Kidney (tissue), 22 donors: ENCODE measurements at places on chromosomes 6 and 20.

DNA sequence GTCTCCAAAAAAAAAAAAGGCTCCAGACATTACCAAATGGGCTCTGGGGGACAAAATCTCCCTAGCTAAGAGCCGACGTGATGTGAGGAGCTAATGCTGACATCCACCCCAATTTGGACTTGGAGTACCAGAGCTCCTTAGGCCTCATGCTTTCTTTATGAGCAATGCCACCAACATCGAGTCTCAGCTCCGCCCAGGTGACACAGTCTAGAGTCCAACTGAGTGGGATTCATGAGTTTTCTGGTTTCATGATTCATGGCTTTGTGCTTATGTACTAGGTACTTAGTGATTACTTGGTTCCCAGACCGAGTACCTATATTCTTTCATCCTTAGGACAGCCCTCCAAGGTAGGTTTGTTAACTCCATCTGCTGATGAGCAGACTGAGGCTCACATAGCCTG lies 4.4 kb downstream of the ANKRD60 start:
- H3K4me3 ChIP-seq: no peak overlapping the region
- H3K27me3 ChIP-seq: peaks cover 15% of the 10 kb centered on the region
- H3K4me1 ChIP-seq: no peaks in the 10 kb centered on the region
- no peak for DNase-seq
- H3K27ac ChIP-seq: no peak overlapping the region

GRCh38 chr6:168032005-168032760 lies 34.7 kb downstream of the KIF25 start:
- H3K4me3 ChIP-seq: no peak overlapping the region
- no peaks in the 10 kb centered on the region for H3K4me1 ChIP-seq
- peak; percentile 18 for DNase-seq
- H3K27ac ChIP-seq: peak overlapping the region; percentile 53

DNA sequence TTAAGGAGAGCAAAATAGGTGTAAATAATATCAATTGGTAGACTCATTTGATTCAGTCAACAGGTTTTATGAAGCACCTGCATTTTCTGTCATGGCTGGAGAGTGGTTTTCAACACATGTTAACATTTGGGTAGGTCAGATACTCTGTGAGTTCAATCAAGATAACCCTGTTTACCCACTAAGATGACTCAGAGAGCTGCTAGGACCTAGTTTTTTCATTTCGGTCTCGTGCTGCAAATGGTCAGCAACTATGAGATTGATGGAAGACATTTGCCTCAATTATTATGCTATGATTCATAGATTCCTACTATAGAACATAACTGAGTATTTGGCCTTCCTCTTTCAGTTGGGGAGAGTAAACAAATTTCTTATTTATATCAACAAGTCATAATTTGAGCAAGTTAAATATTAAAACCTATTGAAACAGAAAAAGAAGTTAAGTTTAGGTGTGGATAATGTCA lies 391.4 kb upstream of the CITED2 start:
- no peak overlapping the region for H3K4me3 ChIP-seq
- no peaks in the 10 kb centered on the region for H3K27me3 ChIP-seq
- H3K36me3 ChIP-seq: no peaks in the 10 kb centered on the region
- H3K4me1 ChIP-seq: peaks cover 2% of the 10 kb centered on the region
- DNase-seq: no peak

- no peaks in the 10 kb centered on the region for H3K36me3 ChIP-seq
- no peak overlapping the region for H3K4me3 ChIP-seq
- H3K4me1 ChIP-seq: peaks cover 2% of the 10 kb centered on the region
- no peaks in the 10 kb centered on the region for H3K27me3 ChIP-seq
- no peak overlapping the region for H3K27ac ChIP-seq
Observed at GRCh38 chr20:24098886-24099285, 110.3 kb upstream of the GGTLC1 start.

- no peaks in the 10 kb centered on the region for H3K36me3 ChIP-seq
- DNase-seq: no peak
- H3K27me3 ChIP-seq: no peaks in the 10 kb centered on the region
- no peaks in the 10 kb centered on the region for H3K4me1 ChIP-seq
- H3K4me3 ChIP-seq: no peak overlapping the region
Observed at GRCh38 chr6:4584801-4585200, 191.4 kb upstream of the CDYL start.

GRCh38 chr6:118715376-118715775 lies 64.0 kb upstream of the CEP85L start:
- no peak for DNase-seq
- H3K27me3 ChIP-seq: no peaks in the 10 kb centered on the region
- H3K27ac ChIP-seq: no peak overlapping the region
- no peak overlapping the region for H3K4me3 ChIP-seq

DNA sequence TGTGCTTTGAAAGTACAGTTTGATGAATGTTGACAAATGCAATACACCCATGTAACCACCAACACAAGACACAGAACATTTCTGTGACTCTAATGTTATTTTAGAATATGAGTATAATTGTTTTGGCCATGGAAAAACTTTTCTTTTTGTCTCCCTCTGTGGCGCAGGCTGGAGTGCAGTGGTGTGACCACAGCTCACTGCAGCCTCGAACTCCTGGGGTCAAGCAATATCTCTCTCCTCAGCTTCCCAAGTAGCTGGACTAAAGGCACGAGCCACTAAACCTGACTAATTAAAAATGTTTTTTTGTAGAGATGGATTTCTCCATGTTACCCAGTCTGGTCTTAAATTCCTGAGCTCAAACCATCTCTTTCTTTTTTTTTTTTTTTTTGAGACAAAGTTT lies 20.3 kb upstream of the BCAS4 start:
- no peak overlapping the region for H3K27ac ChIP-seq
- no peaks in the 10 kb centered on the region for H3K36me3 ChIP-seq
- DNase-seq: no peak

GRCh38 chr6:43297644-43298564 lies at the start of gene SLC22A7:
Gene SLC22A7, plus strand, starts transcription at chr6:43298260. Its CDS starts 99 bp downstream, at chr6:43298359.
- no peaks in the 10 kb centered on the region for H3K27me3 ChIP-seq
- peaks cover 3% of the 10 kb centered on the region for H3K4me1 ChIP-seq
- no peaks in the 10 kb centered on the region for H3K36me3 ChIP-seq

DNA sequence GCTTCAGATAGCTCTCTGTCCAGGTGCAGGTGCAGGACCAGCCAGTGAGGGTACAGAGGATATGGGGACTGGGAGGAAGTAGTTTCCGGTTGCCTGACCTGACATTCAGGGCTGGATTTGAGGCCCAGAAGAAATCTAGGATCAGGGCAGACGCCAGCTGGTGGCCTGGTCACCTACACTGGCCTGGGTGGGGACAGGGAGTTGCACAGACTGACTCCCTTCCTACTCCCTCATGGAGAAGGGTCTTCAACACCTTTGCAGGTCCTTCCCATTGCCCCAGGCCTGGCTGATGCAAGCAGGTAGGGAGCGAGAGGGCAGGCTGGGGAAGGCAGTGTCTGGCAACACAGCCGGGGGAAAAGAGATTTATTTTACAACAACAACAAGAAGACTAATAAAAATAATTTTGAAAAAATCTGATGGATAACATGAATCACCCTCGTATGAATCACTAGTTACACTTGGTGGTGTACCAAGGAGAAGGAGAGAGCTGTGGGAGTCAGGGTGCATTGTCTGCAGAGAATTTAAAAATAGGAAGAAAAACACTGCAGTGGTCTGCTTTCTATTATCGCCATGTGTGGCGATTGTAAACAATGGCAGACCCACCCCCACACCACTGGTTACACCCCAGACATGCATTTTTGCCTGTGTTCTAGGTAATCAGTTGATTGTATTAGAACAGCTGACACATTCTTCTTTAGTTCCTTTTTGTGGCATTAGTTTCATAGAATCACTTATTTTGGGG lies 62.3 kb upstream of the SNX9 start:
- no peaks in the 10 kb centered on the region for H3K27me3 ChIP-seq
- no peak overlapping the region for H3K27ac ChIP-seq
- H3K4me3 ChIP-seq: no peak overlapping the region
- H3K36me3 ChIP-seq: no peaks in the 10 kb centered on the region
- peaks cover 38% of the 10 kb centered on the region for H3K4me1 ChIP-seq
- no peak for DNase-seq

- H3K4me1 ChIP-seq: peaks cover 11% of the 10 kb centered on the region
- no peak overlapping the region for H3K4me3 ChIP-seq
- H3K36me3 ChIP-seq: no peaks in the 10 kb centered on the region
Observed at GRCh38 chr6:16336911-16337294, 98.5 kb downstream of the GMPR start.

DNA sequence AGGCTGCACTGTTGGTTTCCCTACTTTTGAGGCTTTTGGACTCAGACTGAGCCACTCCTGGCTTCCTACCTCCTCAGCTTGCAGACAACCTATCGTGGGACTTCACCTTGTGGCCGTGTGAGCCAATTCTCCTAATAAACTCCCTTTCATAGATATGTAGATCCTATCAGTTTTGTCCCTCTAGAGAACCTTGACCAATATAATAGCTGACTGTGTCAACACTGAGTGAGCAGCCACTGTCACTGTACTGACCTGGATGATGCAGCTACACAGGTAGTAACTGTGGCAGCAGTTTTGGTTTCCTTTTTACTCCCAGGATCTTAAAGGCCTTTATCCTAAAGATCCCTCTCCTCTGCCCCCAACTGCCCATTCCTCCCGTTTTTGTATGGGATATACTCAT lies 70.2 kb downstream of the SLC22A3 start:
- no peaks in the 10 kb centered on the region for H3K27me3 ChIP-seq
- H3K36me3 ChIP-seq: no peaks in the 10 kb centered on the region
- no peak for DNase-seq
- no peak overlapping the region for H3K4me3 ChIP-seq
- H3K4me1 ChIP-seq: no peaks in the 10 kb centered on the region

GRCh38 chr6:43786664-43787329 lies 16.8 kb downstream of the VEGFA start:
- no peaks in the 10 kb centered on the region for H3K27me3 ChIP-seq
- DNase-seq: no peak

- H3K27ac ChIP-seq: no peak overlapping the region
- no peak for DNase-seq
Observed at GRCh38 chr6:37041521-37041920, 36.1 kb downstream of the FGD2 start.

DNA sequence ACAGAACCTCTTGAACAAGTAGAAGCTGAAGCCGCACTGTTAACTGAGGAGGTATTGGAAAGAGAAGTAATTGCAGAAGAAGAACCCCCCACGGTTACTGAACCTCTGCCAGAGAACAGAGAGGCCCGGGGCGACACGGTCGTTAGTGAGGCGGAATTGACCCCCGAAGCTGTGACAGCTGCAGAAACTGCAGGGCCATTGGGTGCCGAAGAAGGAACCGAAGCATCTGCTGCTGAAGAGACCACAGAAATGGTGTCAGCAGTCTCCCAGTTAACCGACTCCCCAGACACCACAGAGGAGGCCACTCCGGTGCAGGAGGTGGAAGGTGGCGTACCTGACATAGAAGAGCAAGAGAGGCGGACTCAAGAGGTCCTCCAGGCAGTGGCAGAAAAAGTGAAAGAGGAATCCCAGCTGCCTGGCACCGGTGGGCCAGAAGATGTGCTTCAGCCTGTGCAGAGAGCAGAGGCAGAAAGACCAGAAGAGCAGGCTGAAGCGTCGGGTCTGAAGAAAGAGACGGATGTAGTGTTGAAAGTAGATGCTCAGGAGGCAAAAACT lies 40.1 kb downstream of the ZBTB2 start:
- no peak overlapping the region for H3K4me3 ChIP-seq
- H3K27ac ChIP-seq: no peak overlapping the region
- H3K27me3 ChIP-seq: no peaks in the 10 kb centered on the region
- no peaks in the 10 kb centered on the region for H3K4me1 ChIP-seq
- DNase-seq: no peak

DNA sequence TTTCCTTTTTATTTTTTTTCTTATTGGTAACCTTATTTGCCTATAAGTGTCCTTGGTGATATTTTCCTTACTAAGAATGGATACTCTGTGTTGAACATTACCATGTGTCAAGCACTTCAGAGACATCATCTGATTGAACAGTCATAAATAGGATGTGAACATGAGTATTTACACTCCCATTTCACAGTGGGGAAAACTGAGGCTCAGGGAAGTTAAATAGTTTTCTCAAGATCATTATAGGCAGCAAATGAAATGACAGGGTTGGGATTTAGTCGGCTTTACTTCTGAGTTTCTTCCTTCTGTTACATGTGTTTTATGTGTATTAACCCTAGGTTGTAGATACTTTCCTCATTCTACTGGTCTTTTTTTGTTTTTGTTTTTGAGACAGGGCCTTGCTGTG lies 35.3 kb downstream of the TPX2 start:
- no peak overlapping the region for H3K27ac ChIP-seq
- no peaks in the 10 kb centered on the region for H3K4me1 ChIP-seq
- no peaks in the 10 kb centered on the region for H3K36me3 ChIP-seq
- no peaks in the 10 kb centered on the region for H3K27me3 ChIP-seq
- DNase-seq: no peak

DNA sequence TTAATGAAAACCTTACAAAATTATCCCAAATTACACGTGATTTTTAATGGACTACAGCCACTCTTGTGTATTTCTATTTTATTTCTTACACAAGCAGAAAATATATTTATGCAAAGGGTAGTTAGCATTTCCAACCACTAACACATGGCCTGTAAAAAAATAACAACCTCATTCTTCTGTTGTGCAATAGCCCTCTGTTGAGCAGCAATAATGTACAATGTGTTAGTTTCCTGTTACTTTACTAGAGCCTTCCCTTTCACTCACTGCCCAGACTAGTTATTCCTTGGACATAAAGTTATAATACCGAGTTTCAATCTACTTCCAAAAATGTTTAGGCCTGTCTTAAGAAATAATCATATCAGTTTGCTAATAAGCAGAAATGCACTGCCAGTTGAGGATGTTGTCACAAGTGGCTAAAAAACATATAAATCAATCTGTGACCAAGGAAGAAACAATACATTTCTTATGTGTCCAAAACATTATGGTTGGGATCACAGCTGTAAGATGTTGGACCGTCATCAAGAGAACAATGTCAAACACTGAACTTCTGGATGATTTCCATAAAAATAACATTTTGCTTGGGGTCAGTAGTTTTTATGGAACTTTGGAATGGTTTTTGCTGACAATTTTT lies 73.6 kb upstream of the RNF146 start:
- H3K36me3 ChIP-seq: no peaks in the 10 kb centered on the region
- no peak overlapping the region for H3K27ac ChIP-seq
- H3K4me1 ChIP-seq: no peaks in the 10 kb centered on the region
- H3K27me3 ChIP-seq: no peaks in the 10 kb centered on the region

GRCh38 chr6:160005861-160006540 lies 37.1 kb downstream of the IGF2R start:
- H3K4me1 ChIP-seq: no peaks in the 10 kb centered on the region
- H3K27ac ChIP-seq: no peak overlapping the region
- DNase-seq: peak; percentile 78
- H3K36me3 ChIP-seq: peaks cover 5% of the 10 kb centered on the region
- no peak overlapping the region for H3K4me3 ChIP-seq
